ENCODE measurements at places on chromosomes 6 and 20.
A peak's percentile ranks its signal among the peaks of the same experiment; 100 is the strongest.

DNA sequence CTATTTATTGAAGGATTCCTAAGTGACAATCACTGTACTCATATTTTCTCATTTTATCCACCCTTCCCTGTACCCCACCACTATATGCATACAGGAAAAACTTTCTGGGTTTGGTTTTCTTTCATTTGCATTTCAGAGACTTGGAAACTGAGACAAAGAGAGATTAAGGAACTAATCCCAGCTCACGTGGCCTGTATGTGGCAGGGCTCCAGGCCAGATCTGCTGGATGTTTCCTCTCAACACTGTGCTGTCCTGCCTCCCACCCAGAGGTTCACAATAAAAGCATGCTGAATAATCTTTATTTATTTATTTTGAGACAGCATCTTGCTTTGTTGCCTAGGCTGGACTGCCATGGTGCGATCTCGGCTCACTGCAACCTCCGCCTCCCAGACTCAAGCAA, 50.2 kb downstream of the CEP162 start:
- DNase-seq = no peak

DNA sequence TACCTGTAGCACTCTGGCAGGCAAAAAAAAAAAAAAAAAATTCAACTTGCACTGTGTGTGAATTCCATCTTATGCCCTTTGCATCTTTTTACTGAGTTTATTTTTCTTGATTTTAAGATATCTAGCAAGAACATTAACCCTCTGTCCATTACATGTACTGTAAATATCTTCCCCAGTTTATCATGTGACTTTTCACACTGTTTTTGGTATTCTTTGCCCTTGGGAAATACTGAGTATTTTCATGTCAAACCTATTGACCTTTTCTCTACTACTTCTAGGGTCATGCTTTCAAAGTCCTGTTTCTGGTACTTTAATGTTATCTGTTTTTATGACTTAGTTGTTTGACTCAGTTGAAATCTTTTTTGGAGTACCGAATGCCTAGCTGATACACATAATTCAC, 843 bp upstream of the HUS1B start:
- DNase-seq = no peak

DNA sequence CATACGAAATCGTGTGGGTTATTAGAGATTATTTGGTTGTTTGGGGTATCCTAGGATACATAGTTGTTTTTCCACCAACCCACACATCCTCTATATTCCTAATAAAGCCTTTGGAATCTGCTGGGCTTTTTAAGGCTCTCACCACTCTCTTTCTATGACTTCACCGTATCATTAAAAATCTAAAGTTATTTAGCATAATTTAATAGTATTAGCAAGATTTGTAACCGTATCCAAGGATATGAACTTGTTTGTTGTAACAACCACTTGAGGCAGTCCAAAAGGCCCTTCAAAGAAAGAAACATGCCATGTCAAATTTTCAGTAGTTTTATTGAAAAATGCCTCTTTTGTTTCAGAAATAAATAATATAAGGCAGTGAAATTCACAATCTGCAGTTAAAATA, 121.8 kb downstream of the COL12A1 start:
- no peak for DNase-seq

GRCh38 chr6:117389227-117390057, 36.3 kb downstream of the ROS1 start:
- DNase-seq = no peak

- no peak for DNase-seq
Observed at GRCh38 chr20:51702556-51702955, 65.6 kb downstream of the ATP9A start.

GRCh38 chr20:42734660-42735368, 454.9 kb downstream of the PTPRT start:
- DNase-seq = no peak

DNA sequence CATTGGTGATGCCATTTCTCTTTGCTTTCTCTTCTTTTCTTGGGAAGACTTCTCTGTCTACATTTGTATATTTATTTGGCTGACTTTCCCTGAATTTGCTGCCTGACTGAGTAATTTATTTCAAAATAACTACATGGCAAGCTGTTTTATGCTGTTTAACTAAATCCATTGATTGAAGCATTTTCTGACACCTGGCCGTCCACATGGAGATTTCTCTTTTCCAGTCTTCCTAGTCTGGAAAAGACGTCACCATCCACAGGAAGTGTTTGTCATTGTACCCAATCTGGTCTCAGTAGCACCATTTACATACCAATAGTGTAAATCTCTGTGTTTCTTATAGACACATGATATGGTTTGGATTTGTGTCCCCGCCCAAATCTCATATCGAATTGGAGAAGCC, 9.2 kb upstream of the MAS1L start:
- no peak for DNase-seq

DNA sequence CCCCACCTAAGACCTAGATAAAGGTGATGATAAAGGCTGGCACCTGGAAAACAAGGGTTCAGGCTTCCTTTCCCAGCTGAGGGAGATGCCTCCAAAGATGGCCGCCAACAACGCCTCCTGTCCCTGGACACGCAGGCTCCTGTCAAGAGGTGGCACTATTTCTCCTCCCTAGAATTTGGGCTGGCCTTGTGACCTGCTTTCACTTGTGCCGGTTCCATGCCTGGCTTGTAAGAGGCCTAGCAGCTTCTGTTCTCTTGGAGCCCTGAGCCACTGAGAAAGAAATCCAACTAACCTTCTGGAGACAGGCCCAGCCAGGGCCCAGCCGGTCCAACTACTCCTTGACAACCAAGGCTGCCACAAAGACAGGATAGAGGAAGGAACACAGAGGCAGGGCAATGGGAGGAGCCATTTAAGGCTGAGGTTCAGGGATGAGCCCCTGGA, 60.2 kb upstream of the RALY start:
- no peak for DNase-seq

DNA sequence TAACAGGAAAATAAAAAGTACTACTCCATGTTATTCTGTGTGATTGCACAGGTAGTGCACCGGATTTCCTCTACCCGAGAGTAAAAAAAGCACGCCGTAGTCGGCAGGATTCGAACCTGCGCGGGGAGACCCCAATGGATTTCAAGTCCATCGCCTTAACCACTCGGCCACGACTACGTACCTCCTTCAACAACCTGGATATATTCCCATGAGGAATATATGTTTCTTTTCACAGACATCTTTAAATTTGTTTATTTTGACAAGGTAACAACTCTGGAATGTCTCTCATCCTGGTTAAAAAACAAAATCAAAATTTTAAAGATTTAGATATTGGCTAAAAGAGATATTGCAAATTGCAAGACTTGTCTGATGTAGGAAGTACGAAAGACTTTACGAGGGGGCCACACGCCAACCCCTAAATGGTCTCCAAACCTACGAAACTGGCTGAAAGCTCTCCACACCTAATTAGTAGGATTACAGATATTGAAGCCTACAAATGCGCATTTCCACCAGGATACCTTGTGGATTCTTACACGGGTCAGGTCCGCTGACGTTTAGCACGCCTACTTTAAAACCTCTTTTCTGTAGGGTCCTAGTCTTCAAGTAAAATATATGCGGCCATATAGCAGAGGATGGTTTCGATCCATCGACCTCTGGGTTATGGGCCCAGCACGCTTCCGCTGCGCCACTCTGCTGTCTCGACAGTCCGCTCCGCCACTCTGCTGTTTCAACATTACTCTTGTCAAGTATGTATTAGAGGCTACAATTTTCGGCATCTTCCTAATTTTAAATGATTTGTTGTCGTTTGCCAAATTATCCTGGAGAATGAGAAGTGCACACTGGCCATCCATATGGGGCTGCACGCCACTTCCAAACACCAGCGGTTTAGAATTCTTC, 52.2 kb upstream of the BTN3A2 start:
- DNase-seq = peak; percentile 90

DNA sequence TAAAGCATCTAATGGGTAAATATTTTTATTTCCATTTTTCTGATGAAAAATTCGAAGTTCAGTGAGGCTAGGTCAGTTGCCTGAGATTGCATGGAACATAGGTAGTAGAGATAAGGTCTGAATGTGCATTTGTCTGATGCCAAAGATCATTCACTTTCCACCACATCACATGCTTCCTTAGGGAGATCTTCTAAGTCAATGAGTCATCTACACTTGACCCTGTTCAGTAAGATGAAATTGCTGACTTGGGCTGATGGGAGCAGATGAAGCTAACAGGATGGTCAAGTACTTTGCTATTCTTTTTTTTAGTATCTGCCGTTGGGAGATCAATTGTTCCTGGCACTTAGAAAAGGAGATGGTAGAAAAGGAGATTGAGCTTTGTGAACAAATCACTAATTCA, 511.3 kb downstream of the PHF3 start:
- no peak for DNase-seq

DNA sequence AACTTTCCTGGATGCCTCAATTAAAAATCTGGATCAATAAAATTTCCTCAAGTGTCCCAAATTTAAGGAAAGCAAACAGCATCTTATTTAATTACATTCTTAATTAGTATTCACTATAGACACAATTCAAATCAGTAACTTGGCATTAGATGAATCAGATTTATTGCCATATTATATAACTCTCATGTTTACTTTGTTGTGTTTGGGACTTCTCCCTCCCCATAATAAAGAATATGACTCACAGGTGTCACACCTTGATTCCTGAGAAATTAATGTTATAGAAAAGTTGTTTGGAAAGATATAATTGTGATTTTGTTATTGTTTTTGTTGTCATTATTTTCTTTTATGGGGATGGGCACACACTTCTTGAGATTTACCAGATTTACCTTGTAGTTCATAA, 18.4 kb downstream of the EYA4 start:
- DNase-seq = no peak

- DNase-seq = peak; percentile 31
Observed at GRCh38 chr20:60000271-60001042, 42.2 kb downstream of the CDH26 start.

DNA sequence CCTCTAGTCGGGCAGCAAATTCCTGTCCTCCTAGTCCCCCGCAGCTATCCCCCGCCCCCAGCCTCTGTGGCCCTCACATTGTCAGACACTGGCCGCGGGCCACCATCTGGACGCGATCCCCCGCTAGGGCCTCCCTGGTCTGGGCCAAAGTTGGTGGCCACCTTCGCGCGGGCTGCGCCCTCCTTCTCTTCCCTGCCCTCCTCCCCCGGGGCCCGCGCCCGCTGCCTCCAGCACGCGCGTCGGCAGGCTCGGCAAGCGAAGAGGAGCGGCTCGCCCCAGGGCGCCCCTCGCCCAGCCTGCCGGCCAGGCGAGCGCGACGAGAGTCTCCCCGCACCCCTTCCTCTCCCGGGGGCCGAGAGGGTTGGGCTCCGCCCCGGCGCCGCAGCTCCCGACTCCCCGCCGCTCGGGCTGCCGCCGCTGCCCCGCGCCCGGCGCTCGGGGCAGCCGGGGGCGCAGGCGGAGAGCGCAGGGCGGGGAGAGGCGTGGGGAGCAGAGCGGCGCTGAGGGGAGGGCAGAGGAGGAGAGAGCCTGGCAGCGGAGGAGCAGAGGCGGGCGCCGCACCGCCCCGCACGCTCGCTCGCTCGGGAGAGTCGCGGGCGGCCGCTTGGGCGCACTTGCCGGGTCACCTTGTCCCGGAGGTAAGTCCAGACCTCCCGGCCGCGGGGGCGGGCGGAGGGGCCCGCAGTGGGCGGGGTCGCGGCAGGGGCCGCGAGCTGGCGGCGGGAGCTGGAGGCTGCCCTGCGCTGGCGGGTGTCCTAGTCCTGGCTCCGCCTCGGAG, at the start of gene SYNDIG1:
Gene SYNDIG1 (plus strand): TSS at position 514 of the 778 bp plus-strand sequence. CDS start 73,469 bp downstream, outside the sequence.
- no peak for DNase-seq

DNA sequence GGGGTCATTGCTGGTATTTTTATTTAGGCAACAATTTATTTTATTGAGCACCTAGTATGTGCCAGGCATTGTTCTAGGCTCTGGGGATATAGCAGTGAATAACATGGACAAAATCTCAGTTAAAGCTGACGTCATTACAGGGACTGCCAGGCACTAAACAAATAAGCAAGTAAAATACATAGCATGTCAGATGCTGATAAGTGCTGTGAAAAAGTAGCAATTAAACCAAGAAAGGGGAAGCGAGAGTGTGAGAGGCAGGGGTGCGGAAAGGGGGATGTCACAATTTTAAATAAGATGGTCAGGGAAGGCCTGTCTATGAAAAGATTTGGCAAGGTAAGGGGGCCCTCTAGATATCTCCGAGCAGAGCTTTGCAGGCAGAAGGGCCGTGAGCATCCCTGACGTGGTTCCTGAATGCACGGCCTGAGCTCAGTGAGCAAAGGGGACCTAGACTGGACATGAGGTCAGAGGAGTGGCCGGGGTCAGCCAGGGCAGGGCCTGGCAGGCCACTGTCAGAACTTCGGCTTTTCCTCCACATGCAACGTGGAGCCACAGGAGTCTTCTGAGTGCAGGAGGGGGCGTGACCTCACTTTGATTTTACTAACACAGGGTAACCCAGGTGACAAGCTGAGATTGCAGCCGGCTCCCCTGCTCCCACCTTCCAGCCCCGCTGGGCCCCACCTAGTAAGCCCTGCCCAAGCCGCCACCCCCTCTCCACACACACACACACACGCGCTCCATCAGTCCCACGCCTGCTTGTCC, 24.2 kb upstream of the SIRPA start:
- no peak for DNase-seq

DNA sequence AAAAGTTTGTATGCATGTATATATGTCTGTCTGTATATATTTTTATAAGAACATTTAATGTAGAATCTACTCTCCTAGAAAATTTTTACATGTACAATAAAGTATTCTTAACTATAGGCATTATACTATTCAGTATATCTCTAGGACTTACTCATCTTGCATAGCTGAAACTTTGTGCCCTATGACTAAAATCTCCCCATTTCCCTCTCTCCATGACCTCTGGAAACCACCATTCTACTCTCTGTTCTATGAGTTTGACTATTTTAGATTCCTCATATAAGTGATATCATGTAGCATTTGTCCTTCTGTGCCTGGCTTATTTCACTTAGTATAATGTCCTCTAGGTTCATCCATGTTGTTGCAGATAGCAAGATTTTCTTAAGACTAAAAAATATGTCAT, 205.1 kb upstream of the SMLR1 start:
- DNase-seq = no peak

GRCh38 chr6:157961153-157961831, 20.4 kb upstream of the SYNJ2 start:
- no peak for DNase-seq

DNA sequence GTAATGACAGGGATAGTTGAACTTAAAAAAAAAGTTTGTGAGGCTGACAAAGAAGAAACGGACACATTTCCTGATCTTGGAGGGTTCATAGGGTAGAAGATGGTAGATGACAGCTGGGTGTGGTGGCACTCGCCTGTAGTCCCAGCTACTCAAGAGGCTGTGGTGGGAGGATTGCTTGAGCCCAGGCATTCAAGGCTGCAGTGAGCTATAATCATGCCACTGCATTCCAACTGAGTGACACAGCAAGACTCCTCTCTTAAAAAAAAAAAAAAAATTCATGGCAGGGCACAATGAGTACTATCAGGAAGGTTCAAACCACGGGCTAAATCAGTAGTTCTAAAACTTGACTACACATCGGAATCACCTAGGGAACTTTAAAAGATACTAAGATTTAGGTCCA, 2.0 kb upstream of the MICA start:
- DNase-seq = no peak

DNA sequence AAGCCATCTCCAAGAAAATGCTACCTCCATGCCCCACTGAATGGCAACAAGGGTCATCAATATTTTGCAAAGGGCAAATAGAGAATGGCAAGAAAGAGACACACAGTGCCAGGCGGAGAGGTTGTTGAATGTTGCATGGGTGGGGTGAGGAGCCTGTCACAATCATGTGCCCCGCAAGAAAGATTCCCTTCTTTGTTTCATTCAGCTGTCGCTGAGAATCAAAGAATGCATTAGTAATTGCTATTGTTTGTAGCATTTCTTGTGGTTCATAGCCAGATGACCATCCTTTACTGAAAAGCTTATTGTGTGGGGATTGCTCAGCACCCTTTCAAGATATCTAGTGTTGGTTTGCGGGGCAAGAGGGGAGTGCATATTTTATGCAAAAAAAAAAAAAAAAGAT, 166.5 kb upstream of the QKI start:
- DNase-seq = no peak

GRCh38 chr20:50930139-50930975, 880 bp downstream of the ADNP start:
- DNase-seq = peak; percentile 19

Measured in NCI-H2227 treated with DMSO at 0.1 percent for 48 hours (cell line).